IMR-90 (cell line): ENCODE measurements at places on chromosomes 12 and 14. TPM values are rescaled to one million over a fixed set of nuclear protein-coding genes. Genes with fewer than 3 reads are reported as not detected.

The LRRIQ1 gene
- total RNA-seq: under 0.01 and 0.28 TPM in 2 replicates

The SYNDIG1L gene
- total RNA-seq: not detected in 2 replicates

GRCh38 chr12:127280393-127281275, 986.3 kb upstream of the TMEM132C start:
- H3K27me3 ChIP-seq: no peaks in the 10 kb centered on the region
- no peaks in the 10 kb centered on the region for H3K36me3 ChIP-seq
- H3K4me3 ChIP-seq: no peak overlapping the region
- H3K4me1 ChIP-seq: peaks cover 7% of the 10 kb centered on the region
- H3K27ac ChIP-seq: no peak overlapping the region
- DNase-seq: no peak

GRCh38 chr12:27585739-27586265, 61.8 kb downstream of the PPFIBP1 start:
- no peak for DNase-seq
- no peaks in the 10 kb centered on the region for H3K27me3 ChIP-seq
- peaks cover 8% of the 10 kb centered on the region for H3K4me1 ChIP-seq
- H3K36me3 ChIP-seq: peaks cover 6% of the 10 kb centered on the region
- no peak overlapping the region for H3K27ac ChIP-seq
- no peak overlapping the region for H3K4me3 ChIP-seq

- H3K27me3 ChIP-seq: no peaks in the 10 kb centered on the region
- H3K27ac ChIP-seq: peak overlapping the region; percentile 2; the same call in 1 of the 2 replicates
- H3K4me3 ChIP-seq: no peak overlapping the region
- H3K4me1 ChIP-seq: peaks cover 4% of the 10 kb centered on the region; the same call in 1 of the 2 replicates
- peak; percentile 84 for DNase-seq
Observed at GRCh38 chr12:59149995-59150642, 229.8 kb upstream of the LRIG3 start.

- no peak overlapping the region for H3K27ac ChIP-seq
- H3K27me3 ChIP-seq: no peaks in the 10 kb centered on the region
- no peaks in the 10 kb centered on the region for H3K4me1 ChIP-seq
- no peak overlapping the region for H3K4me3 ChIP-seq
Observed at GRCh38 chr12:22459838-22460490, 84.4 kb downstream of the C2CD5 start.

DNA sequence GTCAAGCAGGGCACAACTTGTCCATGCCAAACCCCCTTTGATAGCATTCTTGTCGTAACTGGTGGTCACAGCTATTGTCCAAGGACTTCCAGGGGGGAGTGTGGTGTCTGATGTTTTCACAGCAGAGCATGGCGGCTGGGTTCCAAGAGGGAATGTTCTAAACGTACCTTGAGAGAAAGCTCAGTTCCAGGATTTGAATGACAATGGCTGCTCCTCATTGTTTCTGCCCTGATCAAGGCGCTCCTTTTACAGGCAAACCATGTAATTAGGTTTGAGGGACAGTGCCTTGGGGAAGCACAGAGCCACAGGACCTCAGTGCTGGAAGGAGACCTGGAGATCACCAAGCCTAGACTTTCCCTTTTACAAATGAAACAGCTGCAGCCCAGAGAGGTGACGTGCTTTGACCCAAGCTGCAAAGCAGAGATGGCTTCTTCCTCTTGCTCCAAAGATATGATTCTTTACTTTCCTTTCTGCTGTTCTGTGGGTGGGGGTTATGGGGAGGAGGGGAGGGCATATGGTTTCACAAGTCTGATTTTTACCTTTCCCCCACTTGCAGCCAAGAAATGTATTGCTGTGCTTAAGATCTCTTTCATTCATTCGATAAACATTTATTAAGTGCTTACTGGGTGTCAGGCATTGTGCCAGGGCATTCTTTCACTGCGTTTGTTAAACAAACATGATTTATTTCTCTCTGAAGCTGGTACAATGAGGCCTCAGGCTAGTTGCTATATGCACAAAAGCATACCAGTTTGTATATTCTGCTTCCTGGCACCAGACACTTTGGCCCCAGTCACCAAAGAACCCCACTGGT, 172.8 kb downstream of the KTN1 start:
- peaks cover 11% of the 10 kb centered on the region for H3K4me1 ChIP-seq
- no peaks in the 10 kb centered on the region for H3K27me3 ChIP-seq
- no peaks in the 10 kb centered on the region for H3K36me3 ChIP-seq
- no peak overlapping the region for H3K4me3 ChIP-seq
- no peak overlapping the region for H3K27ac ChIP-seq

GRCh38 chr14:100031506-100032281, 33.5 kb upstream of the EVL start:
- H3K4me1 ChIP-seq: peaks cover 21% of the 10 kb centered on the region
- no peaks in the 10 kb centered on the region for H3K27me3 ChIP-seq
- H3K4me3 ChIP-seq: peak overlapping the region; percentile 48
- H3K27ac ChIP-seq: peak overlapping the region; percentile 99
- DNase-seq: peak; percentile 99

DNA sequence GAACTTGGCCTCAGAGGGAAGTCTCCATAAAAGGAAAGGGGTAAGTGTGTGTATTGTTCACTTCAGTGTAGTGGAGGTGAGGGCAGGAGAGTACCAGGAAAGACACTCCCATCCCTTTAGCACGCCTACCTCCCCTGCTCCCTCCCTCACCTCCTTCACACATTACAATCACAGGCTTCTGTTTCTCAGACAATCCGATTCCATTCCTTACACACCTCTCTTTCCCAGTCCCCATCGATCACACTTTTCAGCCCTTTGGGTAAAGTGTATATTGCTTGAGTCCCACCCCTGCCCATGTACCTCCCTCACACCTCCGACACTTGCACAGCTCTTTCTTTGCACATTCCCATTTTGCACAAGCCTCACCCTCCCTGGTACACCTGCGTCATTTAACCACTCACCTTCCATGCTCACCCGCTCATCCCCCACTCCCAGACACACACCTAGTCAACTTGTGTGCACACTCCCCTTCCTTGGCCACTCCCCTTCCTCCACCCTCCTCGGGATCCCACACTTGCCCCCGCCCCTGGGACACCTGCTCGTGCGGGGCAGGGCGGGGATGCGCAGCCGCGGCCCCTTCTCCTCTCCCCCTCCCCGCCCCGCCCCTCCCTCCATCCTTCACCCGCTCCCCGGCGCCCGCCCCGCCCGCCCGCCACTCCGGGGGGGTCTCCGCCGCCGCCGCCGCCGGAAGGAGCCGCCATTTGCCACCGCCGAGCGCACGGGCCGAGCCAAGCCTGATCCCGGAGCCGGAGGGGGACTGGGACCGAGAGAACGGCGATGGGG, at the start of gene MARCHF9:
MARCHF9 (plus strand) TSS at position 693 of the 783 bp plus-strand sequence. CDS start 426 bp downstream, outside the sequence.
- peaks cover 7% of the 10 kb centered on the region for H3K4me1 ChIP-seq
- H3K27ac ChIP-seq: no peak within 1 kb of the TSS; the same call in 1 of the 2 replicates
- no peak for DNase-seq
- H3K27me3 ChIP-seq: peaks cover 10% of the 10 kb centered on the region
- H3K36me3 ChIP-seq: peaks cover 19% of the 10 kb centered on the region

The GTF2H3 gene
- 53.0 and 80.3 TPM in 2 replicates for total RNA-seq

The ALX1 gene
- not detected in 2 replicates for total RNA-seq

The ZNF664 gene
- total RNA-seq: 32.6 and 36.7 TPM in 2 replicates

- H3K4me1 ChIP-seq: peaks cover 9% of the 10 kb centered on the region; the same call in 1 of the 2 replicates
- peak; percentile 59 for DNase-seq
Observed at GRCh38 chr14:54568821-54569595, 2.1 kb downstream of the SAMD4A start.

The POTEM gene
- total RNA-seq: not detected in 2 replicates

The OVCH1 gene
- total RNA-seq: under 0.01 and 0.18 TPM in 2 replicates

GRCh38 chr14:55942076-55942654, 176.0 kb upstream of the PELI2 start:
- no peak overlapping the region for H3K4me3 ChIP-seq
- H3K4me1 ChIP-seq: no peaks in the 10 kb centered on the region
- no peaks in the 10 kb centered on the region for H3K36me3 ChIP-seq
- DNase-seq: no peak

The SYT1 gene
- total RNA-seq: 3.0 and 4.2 TPM in 2 replicates

The KLRC4 gene
- not detected in 2 replicates for total RNA-seq

The KRT85 gene
- not detected in 2 replicates for total RNA-seq

- H3K27ac ChIP-seq: no peak overlapping the region
- no peak for DNase-seq
- no peaks in the 10 kb centered on the region for H3K4me1 ChIP-seq
Observed at GRCh38 chr12:23525450-23526072, 423.9 kb downstream of the SOX5 start.

The APOF gene
- total RNA-seq: not detected in 2 replicates

The SAV1 gene
- 18.8 and 25.0 TPM in 2 replicates for total RNA-seq

The CFL2 gene
- total RNA-seq: 151 and 187 TPM in 2 replicates

The TRPV4 gene
- 1.1 TPM in 2 replicates for total RNA-seq

- peaks cover 30% of the 10 kb centered on the region for H3K4me1 ChIP-seq
- no peak for DNase-seq
- no peak overlapping the region; the same call in 1 of the 2 replicates for H3K27ac ChIP-seq
- no peaks in the 10 kb centered on the region for H3K27me3 ChIP-seq
- no peaks in the 10 kb centered on the region for H3K36me3 ChIP-seq
Observed at GRCh38 chr14:61480704-61481285, 159.4 kb downstream of the PRKCH start.

- no peaks in the 10 kb centered on the region for H3K36me3 ChIP-seq
- no peaks in the 10 kb centered on the region for H3K4me1 ChIP-seq
- H3K27ac ChIP-seq: no peak overlapping the region
- no peak overlapping the region for H3K4me3 ChIP-seq
Observed at GRCh38 chr14:20730891-20731290, 14.8 kb upstream of the EDDM3A start.

DNA sequence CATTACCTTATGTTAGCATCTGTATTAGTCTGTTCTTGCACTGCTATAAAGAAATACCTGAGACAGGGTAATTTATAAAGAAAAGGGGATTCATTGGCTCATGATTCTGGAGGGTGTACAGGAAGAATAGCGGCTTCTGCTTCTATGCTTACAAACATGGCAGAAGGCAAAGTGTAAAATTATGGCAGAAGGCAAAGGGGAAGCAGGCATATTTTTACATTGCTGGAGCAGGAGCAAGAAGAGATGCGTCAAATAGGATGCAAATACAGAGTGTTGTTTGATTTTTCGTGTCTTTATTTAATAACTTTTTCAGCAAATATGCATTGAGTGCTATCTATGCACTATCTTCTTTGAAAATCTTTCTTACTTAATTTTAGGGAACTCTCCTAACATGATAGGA, 210.7 kb upstream of the SSTR1 start:
- H3K27me3 ChIP-seq: no peaks in the 10 kb centered on the region
- DNase-seq: no peak
- H3K36me3 ChIP-seq: no peaks in the 10 kb centered on the region

The NEUROD4 gene
- not detected in 2 replicates for total RNA-seq

- H3K27ac ChIP-seq: no peak overlapping the region
- H3K4me1 ChIP-seq: no peaks in the 10 kb centered on the region
- H3K27me3 ChIP-seq: no peaks in the 10 kb centered on the region; the same call in 1 of the 2 replicates
- H3K4me3 ChIP-seq: no peak overlapping the region
- H3K36me3 ChIP-seq: no peaks in the 10 kb centered on the region
- no peak for DNase-seq
Observed at GRCh38 chr12:75360920-75361319, 26.4 kb downstream of the GLIPR1L1 start.

DNA sequence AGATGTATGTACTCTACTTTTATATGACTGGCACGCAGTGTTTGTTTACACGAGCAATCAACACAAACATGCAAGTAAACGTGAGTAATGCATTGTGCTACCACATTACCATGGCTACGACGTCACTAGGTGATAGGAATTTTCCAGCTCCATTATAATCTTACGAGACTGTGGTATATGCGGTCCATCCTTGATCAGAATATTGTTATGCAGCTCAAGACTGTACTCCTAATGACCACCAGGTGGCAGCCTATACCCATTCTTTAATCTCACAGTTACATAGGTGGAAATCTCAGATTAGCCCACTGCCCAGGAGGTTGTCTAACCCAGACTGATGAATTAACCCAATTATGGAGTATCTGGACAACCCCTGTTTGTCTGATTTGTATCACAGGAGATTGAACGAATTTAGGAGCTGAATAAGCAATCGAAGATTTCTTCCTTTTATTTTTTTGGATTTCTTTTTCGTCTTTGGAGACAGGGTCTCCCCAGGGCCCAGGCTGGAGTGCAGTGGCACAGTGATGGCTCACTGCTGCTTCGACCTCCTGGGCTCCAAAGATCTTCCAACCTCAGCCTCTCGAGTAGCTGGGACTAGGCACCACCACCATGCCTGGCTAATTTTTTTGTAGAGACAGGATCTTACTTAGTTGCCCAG, 8.7 kb upstream of the TESPA1 start:
- H3K27me3 ChIP-seq: no peaks in the 10 kb centered on the region
- no peak overlapping the region for H3K4me3 ChIP-seq
- DNase-seq: peak; percentile 60
- H3K4me1 ChIP-seq: no peaks in the 10 kb centered on the region
- H3K27ac ChIP-seq: no peak overlapping the region

DNA sequence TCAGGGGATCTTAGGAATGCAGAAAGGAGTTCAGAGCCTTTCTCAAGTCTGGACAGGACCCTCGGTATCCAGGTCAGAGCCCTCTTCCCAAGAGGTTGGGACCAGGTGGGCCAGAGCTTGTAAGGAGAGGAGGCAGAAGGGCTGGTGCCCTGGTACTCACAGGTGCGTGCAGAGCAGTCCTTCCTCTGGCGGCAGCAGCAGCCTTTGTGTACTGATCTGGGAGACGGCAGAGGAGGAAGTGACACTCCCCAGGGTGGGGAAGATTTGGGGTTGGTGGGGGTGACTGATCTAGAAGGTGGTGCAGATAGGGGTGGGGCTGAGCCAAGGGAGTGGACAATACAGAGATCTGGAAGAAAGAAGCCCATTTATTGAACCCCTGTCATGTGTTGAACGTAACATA, at the start of gene ITGB7:
ITGB7 (minus strand) TSS at position 210 of the 400 bp plus-strand sequence. CDS start 6,808 bp downstream, outside the sequence.
- DNase-seq: no peak
- peaks cover 8% of the 10 kb centered on the region for H3K4me1 ChIP-seq

DNA sequence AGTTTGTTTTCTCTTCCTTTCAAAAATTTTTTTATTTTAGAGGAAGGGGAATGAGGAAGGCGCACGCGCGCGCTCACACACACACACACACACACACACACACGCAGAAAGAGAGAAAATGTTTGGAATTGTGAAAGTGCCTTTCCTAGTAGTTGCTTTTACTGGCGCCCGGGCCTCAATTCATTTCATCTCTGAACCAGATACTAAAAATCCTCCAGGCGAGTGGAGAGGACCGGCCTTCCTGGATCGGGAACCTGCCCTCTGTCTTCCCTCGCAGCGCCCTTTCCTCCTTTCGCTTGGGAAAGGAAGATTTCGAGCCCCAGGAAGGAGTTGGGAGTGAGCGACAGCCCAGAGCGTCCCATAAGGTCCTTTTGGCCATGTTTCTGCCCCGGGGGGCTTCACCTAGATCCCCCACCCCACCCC, 7.8 kb upstream of the TBX3 start:
- no peaks in the 10 kb centered on the region for H3K36me3 ChIP-seq
- no peak for DNase-seq
- H3K27me3 ChIP-seq: no peaks in the 10 kb centered on the region
- H3K4me1 ChIP-seq: peaks cover 26% of the 10 kb centered on the region
- H3K27ac ChIP-seq: peak overlapping the region; percentile 83

DNA sequence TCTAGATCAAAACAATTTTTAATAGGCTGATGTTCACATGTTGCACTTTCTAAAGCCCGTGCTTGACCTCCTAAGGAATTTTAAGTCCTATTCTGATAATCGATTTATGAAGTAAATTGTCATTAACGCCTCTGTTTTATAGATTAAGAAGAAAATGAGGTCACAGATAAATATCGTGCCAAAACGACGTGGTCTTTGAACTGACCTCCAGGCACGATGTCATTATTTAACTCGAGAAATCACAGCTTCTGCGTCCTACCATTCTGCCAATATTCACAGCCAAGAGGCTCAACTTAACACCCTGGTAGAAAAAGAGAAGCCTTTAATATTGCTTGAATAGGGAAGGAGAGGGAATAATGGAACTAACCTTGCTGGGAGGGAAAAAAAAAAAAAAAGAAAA, 888 bp upstream of the EEA1 start:
- no peaks in the 10 kb centered on the region for H3K36me3 ChIP-seq
- no peak for DNase-seq
- H3K27ac ChIP-seq: peak overlapping the region; percentile 70; the same call in 1 of the 2 replicates
- no peaks in the 10 kb centered on the region for H3K27me3 ChIP-seq
- peaks cover 10% of the 10 kb centered on the region for H3K4me1 ChIP-seq

The NID2 gene
- 101 and 102 TPM in 2 replicates for total RNA-seq
